ENCODE measurements at places on chromosomes 12 and 14.

DNA sequence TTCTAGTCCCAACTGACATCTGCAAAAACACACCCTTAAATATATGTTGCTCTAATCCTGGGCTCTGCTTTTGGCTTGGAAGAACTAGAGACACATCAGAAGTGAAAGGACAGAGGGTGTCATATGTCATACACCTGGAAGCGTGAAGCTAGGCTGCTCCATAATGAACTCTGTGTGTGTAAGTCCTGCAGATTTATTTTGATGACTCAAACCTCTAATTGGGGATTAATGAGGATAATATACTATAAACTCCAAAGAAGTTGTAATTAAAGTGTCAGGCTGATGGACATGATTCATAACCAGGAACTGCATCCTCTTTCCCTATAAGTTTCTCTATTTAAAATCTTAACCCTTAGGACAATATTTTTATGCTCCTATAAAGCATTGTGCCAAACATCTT lies 4.4 kb upstream of the KCNK10 start:
- DNase-seq = no peak

DNA sequence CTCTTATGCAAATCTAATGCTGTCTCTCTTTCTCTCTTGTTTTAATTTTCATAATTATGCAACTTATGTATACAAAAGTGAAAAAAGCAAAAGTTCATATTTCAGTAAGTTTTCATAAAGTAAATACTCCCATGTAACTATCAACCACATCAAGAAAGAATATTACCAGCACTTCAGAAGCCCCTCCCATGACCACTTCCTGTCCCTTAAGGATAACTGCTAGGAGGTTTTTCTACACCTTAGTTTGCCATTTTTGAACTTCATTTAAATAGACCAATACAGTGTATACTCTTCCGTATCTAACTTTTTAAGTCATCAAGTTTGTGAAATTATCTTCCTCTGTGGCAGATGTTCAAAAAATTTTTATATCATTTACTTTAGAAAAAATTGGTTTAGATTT lies 547 bp upstream of the OR4K15 start:
- DNase-seq = no peak

GRCh38 chr14:34965912-34966311 lies 16.9 kb upstream of the SRP54 start:
- DNase-seq = no peak

DNA sequence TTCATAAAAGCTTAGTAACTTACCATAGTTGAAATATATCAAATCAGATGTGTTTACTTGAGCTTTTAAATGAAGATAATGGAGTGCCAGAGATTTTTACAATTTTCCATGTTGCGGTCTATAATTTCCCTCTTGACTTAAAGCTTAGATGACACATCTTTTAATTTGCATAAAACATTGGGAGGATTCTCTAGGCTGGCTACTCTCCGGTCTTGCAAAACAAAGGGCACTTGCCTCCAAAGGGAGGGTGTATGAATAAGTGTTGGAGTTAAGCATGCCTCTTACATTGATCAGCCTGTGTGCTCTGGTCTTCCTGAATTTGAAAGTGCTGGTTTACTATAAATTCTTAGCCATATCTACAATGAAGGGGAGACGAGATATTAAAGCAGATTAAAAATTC lies 336.4 kb upstream of the NAV3 start:
- DNase-seq = no peak

DNA sequence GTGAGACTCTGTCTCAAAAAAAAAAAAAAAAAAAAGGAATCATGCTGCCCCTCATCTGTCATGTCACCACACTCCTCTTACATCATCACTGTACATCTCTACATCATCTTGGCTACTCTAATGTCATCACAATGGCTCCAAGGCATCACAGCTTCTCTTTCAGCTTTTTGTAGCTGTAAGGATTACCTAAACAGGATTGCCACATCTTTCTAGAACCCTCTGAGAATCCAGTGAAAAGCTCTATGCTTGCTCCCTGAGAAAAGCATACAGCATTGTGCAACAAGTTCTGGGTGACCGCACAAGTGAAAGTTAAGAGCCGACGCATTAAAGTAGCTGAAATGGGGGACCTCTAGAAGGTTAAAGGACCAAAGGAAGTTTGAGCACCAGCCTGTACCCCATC lies 272.5 kb downstream of the C12orf50 start:
- DNase-seq = no peak

DNA sequence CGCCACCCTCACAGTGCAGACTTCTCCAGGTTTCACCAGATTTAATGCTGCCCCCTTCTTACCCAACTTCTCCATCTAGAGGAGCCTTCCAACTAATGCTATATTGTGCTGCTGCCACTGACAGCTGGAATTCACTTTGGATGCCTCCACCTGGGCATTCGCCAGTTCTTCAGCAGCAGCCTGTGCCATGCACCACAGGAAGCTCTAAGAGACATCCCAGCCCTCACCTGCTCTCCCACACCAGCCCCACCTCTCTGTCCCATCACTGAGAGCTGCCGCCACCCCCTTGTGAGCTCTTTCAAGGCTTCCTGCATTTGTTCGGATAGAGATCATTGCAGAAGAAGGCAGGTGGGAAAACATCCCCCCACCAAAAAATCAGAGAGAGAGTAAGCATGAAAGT lies 4.6 kb upstream of the KRT2 start:
- no peak for DNase-seq

- no peak for DNase-seq
These were observed 419.7 kb downstream of the ADAMTS20 start for GRCh38 chr12:43132291-43132690.

Data from stimulated activated CD4-positive, alpha-beta T cell treated with anti-CD3 and anti-CD28 coated beads, Interleukin-2, amount 100 ng/mL, for 4 hours (primary cell).